ENCODE measurements at places on chromosomes 4 and X. TPM values are rescaled to one million over a fixed set of nuclear protein-coding genes. Genes with fewer than 3 reads are reported as not detected.

Gene MUC7
- not detected for total RNA-seq

Gene RTL9
- total RNA-seq: not detected

Gene FGFBP1
- total RNA-seq: not detected

Gene MAP7D2
- 0.08 TPM for total RNA-seq

Gene RXFP1
- total RNA-seq: not detected

Gene GIMD1
- total RNA-seq: not detected

Gene SMIM10L2A
- 0.37 TPM for total RNA-seq

Gene IBSP
- total RNA-seq: not detected

Gene SSX2B
- not detected for total RNA-seq

Gene OPN1MW3
- not detected for total RNA-seq

Gene IL21
- 0.91 TPM for total RNA-seq

Gene PAGE4
- not detected for total RNA-seq

Gene ODAM
- total RNA-seq: not detected

Gene UNC5C
- total RNA-seq: 0.18 TPM

All from T-helper 17 cell (primary cell).